ENCODE measurements at places on chromosomes 16 and 17.
A peak's percentile ranks its signal among the peaks of the same experiment; 100 is the strongest.

DNA sequence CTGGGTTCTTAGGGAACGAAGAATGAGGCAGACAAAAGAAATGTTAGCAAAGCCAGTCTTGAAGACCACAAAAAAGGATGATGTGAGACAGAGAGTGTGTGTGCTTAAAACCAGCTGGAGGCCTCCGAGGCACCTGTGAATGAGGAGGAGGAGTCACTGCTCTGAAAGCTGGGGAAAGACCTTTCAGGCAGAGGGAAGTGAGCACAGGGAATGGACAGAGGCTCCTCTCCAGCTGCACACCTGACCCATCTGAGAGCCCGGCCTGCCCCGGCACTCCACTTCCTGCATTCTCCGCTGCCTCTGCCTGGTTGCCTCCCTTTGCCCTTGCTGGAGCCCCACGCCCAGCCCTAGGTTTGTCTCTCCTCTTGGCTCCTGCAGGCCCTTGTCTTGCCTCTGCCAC, 55.2 kb upstream of the SREBF1 start:
- DNase-seq: no peak

- no peak for DNase-seq
These were observed 149.6 kb downstream of the SOX9 start for GRCh38 chr17:72270273-72270924.

GRCh38 chr16:56923481-56924091, 8.4 kb upstream of the HERPUD1 start:
- DNase-seq: no peak

DNA sequence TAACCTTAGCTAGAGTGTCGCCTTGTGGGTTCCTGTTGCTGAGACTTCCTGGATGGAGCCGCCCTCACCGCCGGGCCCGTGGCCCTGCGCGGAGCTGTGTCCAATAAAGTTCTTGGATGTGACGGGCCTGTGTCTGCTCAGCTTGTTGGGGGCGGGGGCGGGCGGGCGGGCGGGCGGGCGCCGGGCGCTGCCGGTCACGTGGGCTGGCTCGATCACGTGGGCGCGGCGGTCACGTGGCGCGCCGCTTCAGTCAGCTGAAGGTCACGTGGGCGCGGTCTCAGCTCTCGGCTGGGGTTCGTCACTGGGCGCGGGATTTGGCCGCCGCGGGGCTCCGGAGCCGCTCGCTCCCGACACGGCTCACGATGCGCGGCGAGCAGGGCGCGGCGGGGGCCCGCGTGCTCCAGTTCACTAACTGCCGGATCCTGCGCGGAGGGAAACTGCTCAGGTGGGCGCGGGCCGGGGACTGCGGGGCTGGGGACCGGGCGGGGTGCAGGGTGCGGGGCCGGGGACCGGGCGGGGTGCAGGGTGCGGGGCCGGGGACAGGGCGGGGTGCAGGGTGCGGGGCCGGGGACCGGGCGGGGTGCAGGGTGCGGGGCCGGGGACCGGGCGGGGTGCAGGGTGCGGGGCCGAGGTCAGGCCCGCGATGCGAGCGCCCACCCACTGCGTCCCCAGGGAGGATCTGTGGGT, at the start of gene AMDHD2:
TSS of gene AMDHD2 (plus strand) at position 275 of the 687 bp plus-strand sequence. CDS start at position 363, 88 bp downstream.
- peak; percentile 69 for DNase-seq

- DNase-seq: no peak
These were observed 9.8 kb downstream of the CA5A start for GRCh38 chr16:87926246-87927194.

DNA sequence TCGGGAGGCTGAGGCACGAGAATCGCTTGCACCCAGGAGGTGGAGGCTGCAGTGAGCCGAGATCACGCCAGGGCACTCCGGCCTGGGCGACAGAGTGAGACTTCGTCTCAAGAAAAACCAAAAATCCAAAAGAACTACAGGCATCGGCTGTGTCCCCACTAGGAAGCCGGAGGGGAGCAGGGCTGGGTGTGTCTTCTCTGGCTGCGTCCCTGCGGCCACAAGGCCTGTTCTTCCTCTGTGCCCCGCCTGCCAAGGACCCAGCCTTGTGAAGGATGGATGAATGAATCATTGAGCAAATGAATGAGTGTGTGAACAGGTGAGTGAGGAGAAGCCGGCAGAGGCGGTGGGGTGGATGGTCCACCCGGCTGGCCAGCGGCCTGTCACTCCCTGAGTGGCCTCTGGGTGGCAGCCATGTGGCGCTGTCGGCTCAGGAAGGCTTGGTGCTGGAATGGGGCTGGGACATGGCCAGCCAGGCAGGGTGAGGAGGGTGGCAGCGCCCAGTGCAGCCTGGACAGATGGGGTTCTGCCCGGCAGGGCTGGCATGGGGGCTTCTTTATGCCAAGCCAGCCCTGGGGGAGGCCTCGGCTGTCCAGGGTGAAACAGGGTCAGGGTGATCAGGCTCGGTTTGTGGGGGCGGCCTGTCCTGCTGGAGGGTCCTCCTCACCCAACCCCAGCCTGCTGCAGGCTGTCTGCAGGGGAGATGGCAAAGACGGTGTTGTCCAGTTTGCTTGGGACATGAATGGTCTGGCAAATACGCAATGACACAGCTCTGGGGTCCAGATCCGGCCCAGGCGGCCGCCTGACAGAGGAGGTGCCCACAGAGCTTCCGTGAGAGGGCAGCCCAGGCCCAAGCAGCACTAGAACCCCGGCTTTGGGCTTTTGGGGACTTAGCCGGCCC, 21.7 kb downstream of the SLC25A10 start:
- DNase-seq: peak; percentile 62

DNA sequence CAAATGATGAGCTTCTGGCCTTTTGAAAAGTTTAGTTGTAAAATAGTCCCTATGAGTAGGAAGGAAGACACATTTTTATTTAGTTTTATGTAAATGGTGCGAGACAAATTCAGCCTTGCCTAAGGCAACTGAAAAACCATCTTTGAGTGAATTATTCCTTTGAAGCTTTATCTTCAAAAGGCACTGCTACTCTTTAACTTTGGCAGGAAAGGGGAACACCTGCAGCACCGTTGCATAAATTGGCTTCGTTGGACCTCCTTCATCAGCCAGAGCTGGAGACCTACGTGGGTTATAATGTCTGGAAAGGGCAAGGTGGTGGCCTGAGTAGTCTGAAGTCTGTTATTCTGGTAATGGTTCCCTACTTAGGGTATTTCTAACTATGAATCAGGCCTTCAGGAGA, 373.5 kb downstream of the KCNJ2 start:
- no peak for DNase-seq

- no peak for DNase-seq
These were observed 669 bp downstream of the MIEF2 start for GRCh38 chr17:18261146-18261515.

DNA sequence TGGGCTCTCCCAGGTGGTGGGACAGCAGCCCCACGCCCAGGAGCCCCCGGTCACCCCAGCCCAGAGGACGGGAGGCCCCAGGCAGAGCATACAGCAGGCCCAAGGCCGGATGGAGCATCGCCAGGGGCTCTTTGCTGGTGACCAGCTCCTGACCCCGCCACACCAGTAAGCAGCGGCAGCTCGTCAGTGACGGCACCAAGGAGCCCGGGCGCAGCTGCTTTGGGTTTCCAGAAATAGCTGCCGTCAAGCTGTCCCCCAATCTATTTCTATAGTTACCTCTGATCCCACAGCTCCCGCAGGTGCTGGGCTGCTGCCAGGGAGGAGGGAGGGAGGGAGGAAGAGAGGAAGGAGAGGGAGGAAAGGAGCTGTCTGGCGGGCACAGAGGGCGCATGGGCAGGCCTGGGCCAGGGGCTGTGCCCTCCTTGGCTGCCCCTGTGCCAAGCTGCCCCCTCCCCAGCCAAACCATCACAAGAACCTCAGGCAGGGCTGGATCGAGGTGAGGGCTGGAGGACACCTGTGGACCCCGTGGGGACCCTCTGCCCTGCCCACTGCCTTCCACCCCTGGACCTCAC, 10.8 kb upstream of the RASD1 start:
- no peak for DNase-seq

GRCh38 chr16:48101069-48101674, 54.6 kb downstream of the ABCC12 start:
- no peak for DNase-seq

GRCh38 chr17:48589831-48590606, at the start of gene HOXB3:
HOXB3 (minus strand) TSS chr17:48590241; CDS start chr17:48552474, 37,767 bp downstream.
- DNase-seq: no peak

- DNase-seq: no peak
These were observed 11.8 kb upstream of the NAGS start for GRCh38 chr17:43992641-43993040.

- DNase-seq: no peak
These were observed 28.0 kb upstream of the SOX9 start for GRCh38 chr17:72092710-72093322.

- peak; percentile 75 for DNase-seq
These were observed 6.0 kb upstream of the CHRNE start for GRCh38 chr17:4908711-4909496.

- DNase-seq: no peak
These were observed 25.1 kb downstream of the SOX9 start for GRCh38 chr17:72145962-72146361.

Data from HCT116 (cell line).